Heart right ventricle (tissue), 16 donors: ENCODE measurements at places on chromosomes 1 and 21.

DNA sequence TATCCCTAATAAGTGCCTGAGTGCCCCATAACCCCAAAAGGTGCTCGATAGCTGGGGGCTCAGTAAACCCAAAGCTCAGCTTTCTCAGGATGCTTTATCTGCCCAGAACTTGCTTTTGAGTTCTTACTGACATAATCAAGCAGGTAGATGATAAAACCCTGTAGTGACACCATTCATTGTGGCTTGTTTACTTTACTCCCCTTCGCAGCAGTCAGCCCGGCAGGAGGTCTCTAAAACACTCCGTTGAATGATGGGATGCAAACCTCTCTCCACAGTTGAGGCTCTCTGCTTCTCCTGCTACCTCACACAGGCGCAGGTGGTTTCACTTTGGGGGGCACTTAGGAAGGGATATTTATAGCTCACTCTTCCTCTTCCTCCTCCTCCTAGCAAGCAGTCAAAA is 349.4 kb downstream of the HLX start:
- no peak for DNase-seq

DNA sequence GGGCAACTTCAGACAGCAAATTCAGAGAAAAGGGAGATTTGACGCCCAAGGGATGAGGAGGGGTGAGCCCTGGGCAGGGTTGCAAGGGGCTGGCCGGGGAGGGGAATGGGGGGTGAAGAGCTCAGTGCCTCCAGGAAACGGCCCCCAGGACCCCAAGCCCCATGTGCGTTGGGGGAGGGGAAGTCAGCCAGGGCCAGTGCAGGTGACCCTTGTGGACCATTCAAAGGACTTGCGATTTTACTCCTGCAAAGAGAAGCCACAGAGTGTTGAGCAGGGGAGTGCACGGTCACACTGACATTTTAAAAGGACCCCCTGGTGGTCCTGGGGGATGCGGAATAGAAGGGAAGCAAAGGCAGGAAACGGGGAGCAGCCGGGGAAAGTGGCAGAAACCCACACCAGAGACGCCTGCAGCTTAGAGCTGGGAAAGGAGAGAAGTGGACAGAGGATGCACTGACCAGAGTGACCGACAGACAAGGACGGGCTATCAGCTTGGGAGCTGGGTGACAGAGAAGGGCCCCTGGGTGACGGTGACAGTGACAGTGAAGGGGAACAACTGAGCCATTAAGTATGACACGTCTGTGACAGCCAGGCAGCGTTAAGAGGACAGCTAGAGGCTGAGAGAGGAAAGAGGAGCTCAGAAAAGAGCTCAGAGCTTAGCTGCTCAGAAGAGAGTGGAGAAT is 54.0 kb upstream of the TMEM51 start:
- DNase-seq: no peak

GRCh38 chr1:167499664-167500101 is 18.6 kb downstream of the CD247 start:
- DNase-seq: no peak

- DNase-seq: no peak
Observed at GRCh38 chr1:84724128-84724860, 34.0 kb upstream of the SSX2IP start.

GRCh38 chr1:91080650-91081049 is 58.8 kb upstream of the ZNF644 start:
- no peak for DNase-seq
